ENCODE measurements at places on chromosomes 13 and 19. TPM values are rescaled to one million over a fixed set of nuclear protein-coding genes. Genes with fewer than 3 reads are reported as not detected.

- no peak for DNase-seq
These were observed 12.8 kb upstream of the PEAK3 start for GRCh38 chr19:2294687-2295335.

DNA sequence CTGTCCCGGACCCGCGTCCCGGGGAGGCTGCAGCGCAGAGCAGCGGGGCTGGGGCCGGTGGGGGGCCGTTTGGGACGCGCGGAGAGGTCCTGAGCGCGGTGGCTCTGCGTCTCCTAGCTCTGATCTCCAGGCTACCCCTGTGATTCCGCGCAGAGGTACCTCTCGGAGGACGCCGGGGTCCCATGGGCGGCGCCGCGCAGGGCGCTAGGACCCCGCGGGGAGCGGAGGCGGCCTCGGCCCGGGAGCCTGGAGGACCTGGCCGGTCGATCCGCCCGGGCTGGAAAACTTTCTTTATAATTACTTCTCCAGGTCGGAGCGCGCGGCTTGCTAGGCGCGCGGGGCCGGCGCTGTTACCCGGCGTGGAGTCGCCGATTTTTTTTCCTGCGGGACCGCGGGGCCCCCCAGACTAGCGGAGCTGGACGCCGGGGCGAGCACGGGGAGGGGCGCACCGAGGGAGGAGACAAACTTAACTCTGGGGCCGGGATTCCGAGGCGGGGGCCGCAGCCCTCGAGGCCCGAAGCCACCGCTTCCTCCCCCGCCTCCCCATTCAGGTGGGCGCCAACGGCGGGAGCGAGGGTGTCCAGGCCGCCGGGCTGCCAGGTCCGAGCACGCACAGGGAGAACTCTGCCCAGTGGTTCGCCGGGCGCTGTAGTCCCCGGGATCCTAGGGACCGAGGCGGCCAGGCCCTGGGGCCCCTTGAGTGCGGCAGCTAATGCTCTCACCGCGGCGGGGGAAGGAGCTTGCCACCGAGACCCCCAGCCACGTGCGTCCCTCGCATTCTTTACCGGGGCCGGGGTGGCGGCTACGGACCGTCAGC is 848 bp upstream of the CEBPA start:
- peak; percentile 23 for DNase-seq

GRCh38 chr19:16397791-16398529 is 73.3 kb downstream of the KLF2 start:
- no peak for DNase-seq

GRCh38 chr13:64688893-64689677 is 2541.1 kb downstream of the PCDH9 start:
- DNase-seq: no peak

DNA sequence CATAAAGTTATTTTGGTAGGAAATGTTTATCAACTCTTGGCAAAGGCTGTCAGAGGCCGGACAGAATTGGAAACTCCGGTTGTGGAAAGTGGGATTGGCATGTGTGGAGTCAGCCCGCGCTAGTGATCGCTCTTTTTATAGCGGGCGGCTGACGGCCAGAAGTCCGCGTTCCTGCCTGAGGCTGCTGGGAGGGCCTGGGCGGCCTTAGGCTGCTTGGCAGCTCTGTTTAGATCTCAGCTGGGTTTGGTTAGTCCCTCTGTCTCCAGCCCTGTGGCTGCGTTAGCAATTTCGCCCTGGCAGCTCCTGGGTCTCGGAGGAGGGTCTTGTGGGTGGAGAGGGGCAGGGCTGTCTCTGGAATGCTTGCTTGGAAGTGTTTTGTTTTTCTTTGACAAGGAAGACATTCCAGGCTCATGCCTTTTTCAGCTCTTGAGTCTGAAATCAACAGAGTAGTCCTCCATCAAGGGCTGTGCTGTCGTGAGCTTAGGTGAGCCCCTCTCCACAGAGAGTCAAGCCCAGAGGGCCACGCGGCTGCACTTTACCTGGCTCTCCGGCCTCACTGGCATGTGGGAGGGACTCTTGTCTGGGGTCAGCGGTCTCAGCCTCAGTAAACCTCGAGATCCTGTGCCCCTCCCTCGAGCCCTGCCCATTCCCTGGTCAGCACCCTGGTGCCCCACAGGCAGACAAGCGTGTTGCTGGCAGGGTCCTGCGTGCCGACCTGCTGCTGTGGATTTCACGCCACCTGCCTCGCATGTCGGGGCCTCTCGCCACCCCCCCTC is 22.5 kb downstream of the DOT1L start:
- no peak for DNase-seq

WDR87 gene
- not detected for total RNA-seq

- DNase-seq: no peak
These were observed 58.7 kb downstream of the DPY19L3 start for GRCh38 chr19:32464279-32464678.

GRCh38 chr13:99356262-99357091 is 49.3 kb upstream of the GPR183 start:
- DNase-seq: peak; percentile 59

DNA sequence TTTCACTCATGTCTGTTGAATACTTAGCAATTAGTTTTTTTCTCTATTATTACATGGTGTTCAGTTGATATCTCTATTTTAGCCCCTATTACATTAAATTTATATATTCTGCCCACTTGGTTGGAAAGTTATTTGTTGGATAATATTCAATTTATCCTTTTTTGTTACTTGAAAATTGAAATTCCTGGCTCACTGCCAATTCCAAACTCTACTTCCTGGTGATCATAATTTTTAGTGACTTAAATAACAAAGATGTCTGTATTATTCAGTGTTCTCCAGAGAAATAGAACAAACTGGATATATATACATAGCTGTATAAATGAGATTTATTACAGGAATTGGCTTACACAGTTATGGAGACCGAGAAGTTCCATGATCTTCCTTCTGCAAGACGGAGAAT is 93.6 kb downstream of the GPC5 start:
- no peak for DNase-seq

ADAMTSL5 gene
- total RNA-seq: 6.0 TPM

Data from activated naive CD4-positive, alpha-beta T cell treated with anti-CD3 and anti-CD28 coated beads, Interleukin-2, amount 50 U/mL, for 72 hours (primary cell).